ENCODE measurements at places on chromosomes 3 and 15. TPM values are rescaled to one million over a fixed set of nuclear protein-coding genes. Genes with fewer than 3 reads are reported as not detected.

Gene GOLGA6D
- not detected for total RNA-seq

Gene EID1
- total RNA-seq = 146 TPM

Gene FAM81A
- 58.2 TPM for total RNA-seq

Gene FILIP1L
- total RNA-seq = 1.3 TPM

Gene HTR3E
- not detected for total RNA-seq

Gene CCDC12
- total RNA-seq = 36.9 TPM
